ENCODE measurements at places on chromosomes 5 and 9.

DNA sequence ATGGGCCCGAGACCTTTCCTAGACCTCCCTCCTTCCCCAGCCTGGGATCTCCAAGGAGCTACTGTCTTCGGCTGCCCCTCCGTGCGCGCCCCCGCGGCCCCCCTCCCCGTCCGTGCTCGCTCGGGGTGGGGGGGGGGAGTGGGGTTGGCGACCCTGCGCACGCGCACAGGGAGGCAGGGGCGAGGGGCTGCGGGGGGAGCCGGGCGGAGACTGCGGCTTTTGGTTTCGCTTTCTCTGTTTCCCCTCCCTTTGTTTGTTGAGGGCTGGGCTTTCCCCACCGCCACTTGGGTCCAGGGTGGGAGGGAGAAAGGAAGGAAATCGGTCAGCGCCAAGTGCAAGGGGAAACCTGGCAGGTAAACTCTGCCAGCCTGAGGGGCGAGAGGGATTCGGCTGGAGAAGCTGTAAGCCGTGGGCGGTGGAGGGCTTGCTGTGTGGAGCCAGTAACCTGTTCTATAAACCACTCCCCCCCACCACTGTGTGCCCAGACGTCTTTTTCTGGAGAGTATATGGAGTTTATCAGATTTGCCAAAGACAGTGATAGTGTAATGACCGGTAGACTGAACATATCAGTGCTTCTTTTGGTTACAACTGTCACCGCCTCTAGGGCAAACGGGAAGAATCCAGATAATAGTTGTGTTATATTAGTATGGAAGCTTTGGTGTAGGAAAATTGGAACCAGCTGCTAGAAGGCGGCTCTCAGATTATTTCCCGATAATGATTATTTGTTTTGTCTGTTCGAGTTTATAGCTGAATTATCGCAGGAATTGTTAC lies 684 bp downstream of the DNAJA1 start:
- DNase-seq, result no peak

DNA sequence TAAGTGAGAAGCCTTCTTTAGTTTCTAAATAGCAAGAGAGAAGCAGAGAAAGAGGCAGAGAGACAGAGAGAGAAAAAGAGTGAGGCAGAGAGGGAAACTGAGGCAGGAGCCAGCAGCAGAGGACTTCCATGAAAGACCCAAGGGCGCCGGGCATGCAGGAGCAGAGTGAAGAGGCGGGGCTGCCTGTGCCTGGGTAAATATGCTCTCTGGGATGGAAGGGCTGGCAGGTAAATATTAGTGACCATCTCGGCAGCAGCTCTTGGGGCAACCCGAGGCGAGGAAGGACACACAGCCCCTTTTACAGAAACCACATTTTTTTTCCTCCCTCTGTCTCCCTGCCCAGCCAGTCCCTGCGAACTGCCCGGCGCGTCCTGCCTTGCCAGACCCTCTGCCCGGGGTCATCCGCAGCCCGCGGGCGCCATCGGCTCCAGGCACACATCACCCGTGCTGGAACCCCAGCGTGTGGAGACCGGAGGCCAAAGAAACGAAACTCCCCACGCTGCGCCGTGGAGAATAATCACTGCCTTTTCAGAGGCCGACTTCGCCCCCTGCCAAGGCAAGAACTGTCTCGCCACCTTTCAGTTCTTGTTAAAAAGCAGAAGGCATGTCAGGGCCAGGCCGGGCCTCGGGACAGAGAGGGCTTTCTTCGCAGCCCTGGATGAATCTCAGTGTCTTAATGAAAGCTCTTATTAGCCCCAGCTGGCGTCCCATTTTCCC lies 61.3 kb downstream of the BOD1 start:
- no peak for DNase-seq

DNA sequence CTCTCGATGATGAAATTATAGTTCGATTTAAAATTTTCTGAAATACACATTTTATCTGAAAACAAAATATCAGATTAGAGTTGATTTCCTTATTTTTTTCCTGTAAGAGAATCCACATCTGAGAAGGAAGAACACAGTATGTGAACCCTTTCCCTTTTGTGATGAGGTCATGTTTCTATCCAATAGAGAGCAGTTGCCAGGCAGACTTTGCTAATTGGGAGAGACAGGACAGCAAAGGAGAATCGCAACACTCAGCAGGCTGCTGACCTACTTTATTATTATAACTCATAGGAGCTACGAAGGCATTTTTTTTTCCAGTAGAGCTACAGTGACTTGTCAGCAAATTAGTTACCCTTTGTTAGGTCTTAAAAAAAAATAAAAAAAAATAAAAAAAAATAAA lies 242.1 kb downstream of the HCN1 start:
- DNase-seq, result peak; percentile 20

GRCh38 chr5:41517909-41518308 lies 7.5 kb upstream of the PLCXD3 start:
- no peak for DNase-seq

DNA sequence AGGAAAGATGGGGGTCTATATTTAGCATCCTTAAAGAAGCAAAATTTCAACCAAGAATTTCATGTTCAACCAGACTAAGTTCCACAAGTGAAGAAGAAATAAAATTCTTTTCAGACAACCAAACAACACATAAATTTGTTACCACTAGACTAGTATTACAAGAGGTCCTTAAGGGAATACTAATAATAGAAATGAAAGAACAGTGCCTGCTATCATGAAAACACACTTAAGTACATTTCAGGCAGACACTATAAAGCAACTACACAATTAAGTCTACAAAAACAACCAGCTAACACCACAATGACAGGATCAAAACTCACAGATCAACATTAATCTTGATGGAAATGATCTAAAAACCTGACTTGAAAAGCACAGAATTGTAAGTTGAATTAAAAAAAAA lies 477.2 kb downstream of the PTPRD start:
- DNase-seq, result no peak

- peak; percentile 21 for DNase-seq
These were observed 89.6 kb upstream of the BNC2 start for GRCh38 chr9:16960084-16960483.

- DNase-seq, result no peak
These were observed 132.6 kb downstream of the MRPL36 start for GRCh38 chr5:1666812-1667588.

DNA sequence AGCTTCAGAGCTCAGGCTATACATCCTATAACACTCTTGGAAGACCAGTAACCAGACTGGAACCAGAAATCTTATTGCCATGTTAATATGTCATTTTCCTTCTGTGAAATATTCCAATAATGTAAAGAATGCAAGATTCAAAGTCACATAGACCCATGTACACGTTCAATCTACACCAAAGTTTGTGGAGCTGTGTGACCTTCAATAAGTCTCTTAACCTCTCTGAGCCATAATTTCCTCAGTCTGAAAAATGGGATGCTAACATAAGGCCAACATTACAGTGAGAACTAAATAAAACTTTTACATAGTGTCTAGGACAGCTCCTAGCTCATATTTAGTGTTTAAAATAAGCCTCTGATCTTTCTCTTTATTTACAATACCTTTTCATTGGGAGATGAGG lies 70.4 kb downstream of the ARRDC3 start:
- DNase-seq, result no peak

DNA sequence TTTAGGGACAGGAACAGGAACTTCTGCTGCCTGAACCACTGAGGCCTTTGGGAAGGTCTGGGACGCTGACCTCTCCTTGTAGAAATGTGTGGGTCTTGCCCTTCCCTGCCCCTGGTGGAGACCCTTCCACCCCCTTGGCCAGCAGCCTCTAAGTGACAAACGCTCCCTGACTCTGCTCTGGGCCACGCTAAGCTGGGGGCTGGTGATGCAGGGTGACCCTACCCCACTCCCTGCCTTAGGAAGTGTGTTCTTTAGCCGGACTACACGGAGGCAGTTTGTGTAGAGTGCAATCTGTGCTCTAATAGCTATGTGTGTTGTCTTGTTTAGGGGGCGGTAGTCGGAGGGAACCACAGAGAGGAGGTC lies 123.0 kb downstream of the COL23A1 start:
- no peak for DNase-seq

DNA sequence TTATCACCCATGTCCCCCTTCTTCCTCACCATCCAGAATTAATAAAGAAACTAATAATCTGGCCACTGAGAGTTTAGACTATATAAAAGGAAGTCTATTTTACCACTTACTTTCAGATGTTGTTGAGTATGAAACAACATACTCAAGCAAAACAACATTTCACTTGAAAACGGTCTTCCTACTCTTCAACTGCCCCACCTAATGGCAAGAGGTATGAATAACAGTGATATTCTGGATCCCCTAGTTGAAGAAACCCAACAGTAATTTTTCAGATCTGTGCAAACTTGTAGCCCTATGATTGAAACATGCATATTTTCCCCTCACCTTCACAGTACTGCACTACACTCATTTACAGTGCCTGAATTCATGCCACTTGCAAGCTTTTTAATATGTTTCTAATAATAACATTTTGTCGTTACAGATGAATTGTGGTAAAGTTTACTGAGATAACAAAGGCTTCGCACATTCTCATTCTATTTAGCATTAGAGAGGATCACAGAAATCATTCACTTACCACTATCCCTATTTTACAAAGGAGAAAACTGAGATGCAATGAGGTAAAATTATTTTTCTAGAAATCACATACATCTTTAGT lies 267.9 kb upstream of the PDE4D start:
- no peak for DNase-seq

- DNase-seq, result no peak
These were observed 48.4 kb upstream of the TUT7 start for GRCh38 chr9:86402591-86402990.

DNA sequence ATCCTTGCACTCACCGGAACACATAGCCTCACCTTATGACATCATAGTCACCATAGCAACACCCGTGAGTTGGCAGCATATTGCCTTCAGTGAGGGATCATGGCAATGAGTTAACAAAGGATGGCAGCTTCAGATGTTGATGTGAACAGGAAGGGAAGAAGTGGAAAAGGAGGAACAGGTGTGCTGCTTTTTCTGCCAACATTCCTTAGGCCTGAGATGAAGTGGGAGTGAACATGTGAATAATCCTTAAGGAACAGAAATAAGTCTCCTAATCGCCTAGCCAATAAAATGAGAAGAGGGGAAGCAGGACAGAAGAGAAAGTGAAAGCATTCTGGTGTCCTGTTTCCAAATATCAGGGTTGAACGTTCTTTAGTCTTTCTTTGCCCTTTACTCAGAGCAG lies 360.0 kb downstream of the BRINP1 start:
- DNase-seq, result peak; percentile 35

DNA sequence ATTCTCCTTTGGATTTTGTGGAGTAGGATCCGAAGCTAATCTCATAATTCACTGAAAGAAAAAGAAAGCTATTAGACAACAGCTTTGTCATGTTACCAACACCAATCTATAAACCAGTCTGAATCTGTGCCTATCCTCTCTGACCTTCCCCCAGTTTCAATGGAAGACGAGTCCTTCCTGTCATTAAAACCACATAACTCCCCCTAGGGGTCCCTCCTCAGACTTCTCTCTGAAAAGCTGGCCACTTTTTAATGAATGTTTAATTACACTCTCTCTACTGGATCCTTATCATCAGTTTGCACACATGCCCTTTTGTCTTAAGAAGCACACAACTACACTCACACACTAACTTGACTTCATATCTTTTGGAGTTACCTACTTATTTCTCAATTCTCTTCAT lies 98.0 kb upstream of the TSLP start:
- no peak for DNase-seq

Measured in H54 (cell line).